ENCODE measurements at places on chromosomes 11 and 22.

DNA sequence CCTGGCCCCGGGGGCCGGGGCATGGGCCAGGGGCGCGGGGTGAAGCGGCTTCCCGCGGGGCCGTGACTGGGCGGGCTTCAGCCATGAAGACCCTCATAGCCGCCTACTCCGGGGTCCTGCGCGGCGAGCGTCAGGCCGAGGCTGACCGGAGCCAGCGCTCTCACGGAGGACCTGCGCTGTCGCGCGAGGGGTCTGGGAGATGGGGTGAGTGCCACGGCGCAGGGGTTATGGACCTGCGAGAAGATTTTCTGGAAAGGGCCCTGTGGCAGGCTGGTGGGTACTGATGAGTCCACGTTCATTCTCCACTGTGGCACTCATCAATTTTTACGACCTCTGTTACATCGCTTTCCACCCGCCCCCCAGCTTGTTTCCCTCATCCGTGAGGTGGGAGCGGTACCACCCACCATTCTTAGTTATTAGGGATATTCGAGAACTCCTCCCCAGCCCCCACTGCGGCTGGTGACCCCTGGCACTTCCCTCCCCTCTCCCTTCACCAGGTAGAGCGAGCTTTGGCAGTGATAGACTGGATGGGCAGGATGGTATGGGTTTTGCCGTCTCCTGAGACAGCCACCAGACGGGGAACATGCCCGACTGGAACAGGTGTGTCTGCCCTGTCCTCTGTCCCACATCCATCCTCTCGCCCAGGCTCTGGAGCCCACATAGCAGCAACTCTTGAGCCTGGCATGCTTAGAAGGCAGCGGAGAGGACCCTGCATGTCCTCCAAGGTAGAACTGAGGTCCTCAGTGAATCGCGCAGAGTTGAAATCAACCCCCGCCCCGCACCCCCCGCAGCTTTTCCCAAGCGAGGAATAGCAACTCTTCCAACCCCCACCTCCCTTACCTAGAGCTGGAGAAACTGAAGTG lies 562 bp downstream of the DGAT2 start:
- no peak for DNase-seq

GRCh38 chr11:73215191-73216134 lies 2.6 kb upstream of the P2RY2 start:
- no peak for DNase-seq

DNA sequence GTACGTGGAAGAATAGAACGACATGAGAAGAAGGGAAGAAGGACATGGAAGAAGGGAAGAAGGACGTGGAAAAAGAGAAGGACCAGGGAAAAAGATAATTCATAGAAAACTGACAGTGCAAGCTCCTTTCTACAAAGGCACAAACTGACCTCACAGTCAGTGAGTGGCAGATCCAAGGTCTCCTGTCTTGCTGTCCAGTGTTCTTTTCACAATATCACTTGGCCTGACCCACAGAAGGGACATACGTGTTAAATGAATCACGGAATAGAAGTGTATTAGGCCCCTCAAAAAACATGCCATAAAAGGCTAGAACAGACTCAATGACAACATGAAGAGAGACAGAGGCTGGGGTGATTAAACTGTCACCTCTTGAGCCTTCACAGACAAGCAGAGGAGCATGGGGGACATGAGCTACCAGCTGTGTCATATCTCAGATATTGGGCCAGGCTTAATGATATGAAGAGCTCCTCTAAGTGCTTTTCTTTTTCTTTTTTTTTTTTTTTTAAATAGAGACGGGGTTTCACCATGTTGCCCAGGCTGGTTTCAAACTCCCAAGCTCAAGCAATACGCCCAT lies 4.6 kb downstream of the ASCC2 start:
- no peak for DNase-seq

DNA sequence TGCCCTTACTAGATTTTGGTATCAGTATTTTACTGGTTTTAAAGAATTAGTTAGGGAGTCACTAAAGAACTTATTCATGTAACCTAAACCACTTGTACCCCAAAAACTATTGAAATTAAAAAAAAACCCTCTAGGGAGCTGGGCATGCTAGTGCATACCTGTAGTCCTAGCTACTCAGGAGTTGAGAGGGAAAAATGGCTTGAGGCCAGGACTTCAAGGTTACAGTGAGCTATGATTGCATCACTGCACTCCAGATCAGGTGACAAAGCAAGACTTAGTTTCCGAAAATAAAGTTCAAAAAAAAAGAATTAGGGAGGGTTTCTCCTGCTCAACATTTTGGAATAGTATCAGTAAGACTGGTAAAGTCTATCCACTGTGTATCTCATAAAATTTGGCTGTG lies 364.4 kb upstream of the LUZP2 start:
- DNase-seq, result no peak

DNA sequence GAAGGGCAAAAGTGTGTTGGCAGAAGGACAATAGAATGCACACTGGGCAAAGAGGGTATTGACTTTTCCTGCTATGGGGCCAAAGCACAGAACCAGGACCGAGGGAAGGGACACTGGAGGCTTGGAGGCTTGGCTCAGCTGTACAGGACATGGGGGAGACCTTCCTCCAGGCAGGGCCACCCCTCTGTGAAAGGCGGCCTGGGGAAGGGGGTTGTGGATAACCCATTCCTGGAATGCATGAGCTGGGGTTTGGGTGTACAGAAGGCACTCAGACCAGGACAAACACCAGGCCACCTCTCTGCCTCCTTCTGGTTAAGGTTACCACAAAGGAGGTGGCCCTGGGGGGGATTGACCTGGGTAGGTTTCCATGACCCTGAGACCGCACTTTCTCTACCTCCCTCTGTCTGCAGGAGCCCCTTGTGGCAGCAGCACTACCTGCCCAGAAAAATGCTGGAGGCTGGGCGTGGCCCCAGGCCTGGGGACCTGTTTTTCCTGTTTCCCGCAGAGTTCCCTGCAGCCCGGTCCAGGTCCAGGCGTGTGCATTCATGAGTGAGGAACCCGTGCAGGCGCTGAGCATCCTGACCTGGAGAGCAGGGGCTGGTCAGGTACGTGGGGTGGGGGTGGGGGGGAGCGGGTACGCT lies 9.6 kb downstream of the P2RY2 start:
- DNase-seq, result no peak

GRCh38 chr22:35308480-35309021 lies 8.9 kb downstream of the TOM1 start:
- no peak for DNase-seq

DNA sequence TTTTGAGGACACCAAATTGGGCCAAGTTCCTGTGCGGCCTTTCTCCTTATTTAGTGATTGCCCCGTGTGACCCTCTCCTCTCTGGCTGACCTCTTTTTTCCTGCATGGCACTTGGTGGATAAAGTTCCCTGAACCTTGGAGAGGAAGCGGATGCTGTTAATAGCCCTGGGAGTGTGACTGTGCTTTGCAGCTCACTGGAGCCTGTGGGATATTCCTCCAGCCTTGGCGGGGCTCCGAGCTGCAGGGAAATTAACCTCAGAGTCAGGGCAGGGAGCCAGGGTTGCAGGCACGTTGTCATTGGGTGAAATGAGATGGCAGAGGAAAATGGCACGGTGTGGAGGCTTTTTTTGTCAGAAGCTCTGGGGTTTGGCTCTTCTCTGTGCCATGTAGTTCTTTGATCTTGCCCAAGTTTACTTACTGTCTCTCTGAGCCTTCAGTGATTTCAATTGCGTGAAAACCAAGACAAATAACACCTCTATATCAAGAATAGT lies 965 bp downstream of the OR9Q1 start:
- no peak for DNase-seq

DNA sequence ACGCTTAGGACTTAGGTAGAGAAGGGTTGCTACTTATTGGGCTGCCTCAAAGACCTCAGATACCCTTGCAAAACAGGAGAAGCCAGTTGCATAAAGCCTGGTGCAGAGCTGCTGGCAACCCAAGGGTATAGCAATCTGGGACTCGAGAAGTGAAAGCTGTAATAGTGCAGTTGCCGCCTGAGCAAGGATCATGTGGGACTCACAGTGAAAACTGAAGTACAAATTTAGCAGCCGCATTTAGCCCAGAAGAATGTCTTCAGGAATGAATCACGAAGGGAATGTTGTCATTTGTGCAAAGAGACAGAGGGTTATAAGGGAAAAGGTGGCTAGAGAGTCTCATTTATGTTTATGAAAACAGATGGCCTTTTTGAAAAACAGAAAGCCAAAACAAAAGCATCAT lies 267.2 kb downstream of the TENM4 start:
- no peak for DNase-seq

DNA sequence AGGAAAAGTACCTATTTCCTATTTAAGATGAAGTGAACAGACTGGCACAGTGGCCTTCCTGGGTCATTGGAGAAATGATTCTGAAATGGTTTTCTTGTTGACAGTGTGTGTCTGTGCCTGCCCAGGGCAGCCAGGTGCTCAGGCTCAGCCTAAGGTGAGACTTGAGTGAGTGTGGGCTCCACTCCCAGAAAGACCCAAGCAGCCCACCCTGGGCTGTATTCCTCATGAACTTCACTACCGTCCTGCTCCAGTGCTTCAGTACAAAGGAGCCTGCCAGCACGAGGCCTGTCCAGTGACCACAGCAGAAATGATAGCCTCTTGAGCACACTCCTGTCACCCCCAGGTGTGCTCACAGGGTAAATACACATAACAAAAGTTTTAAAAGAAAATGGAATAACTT lies 49.5 kb downstream of the GAB4 start:
- DNase-seq, result no peak

GRCh38 chr11:111179184-111179910 lies 66.2 kb upstream of the POU2AF2 start:
- DNase-seq, result peak; percentile 61

DNA sequence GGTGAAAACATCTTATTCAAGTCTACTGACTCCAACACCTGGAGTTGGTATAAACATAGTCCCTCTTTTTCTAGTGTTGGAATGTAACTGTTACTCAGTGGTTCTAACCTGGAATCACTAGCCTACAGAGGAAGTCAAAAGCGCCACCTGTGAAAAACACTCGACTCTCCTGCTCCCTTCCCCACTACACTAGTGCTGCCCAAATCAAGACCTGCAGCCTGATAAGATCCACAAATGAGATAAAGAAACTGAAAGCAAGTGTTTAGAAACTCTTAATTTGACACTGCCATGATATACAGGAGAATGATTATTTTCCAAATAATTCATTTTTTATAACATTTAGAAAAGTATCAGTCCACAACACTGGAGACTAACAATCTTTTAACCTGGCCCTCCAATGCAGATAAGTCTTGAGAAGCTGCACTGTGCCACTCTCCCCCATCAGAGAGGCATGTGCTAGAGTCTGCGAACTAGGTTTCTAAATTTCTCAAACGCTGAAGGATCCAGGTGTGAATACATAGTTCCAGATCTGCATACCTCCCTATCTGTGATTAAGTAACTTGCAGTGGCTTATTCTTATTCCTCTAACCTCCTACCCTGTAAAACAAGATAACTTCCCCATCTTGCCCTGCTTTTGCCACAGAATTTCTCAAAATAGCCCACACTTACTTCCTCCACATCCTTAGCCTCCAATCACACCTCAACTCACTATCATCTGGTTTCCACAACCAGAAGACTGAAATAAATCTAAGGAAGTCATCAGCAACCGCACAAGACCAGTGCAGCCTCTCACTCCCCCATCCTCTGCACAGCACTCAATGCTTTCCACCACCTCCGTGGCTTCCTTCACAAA lies 88.1 kb downstream of the RRAS2 start:
- peak; percentile 56 for DNase-seq

DNA sequence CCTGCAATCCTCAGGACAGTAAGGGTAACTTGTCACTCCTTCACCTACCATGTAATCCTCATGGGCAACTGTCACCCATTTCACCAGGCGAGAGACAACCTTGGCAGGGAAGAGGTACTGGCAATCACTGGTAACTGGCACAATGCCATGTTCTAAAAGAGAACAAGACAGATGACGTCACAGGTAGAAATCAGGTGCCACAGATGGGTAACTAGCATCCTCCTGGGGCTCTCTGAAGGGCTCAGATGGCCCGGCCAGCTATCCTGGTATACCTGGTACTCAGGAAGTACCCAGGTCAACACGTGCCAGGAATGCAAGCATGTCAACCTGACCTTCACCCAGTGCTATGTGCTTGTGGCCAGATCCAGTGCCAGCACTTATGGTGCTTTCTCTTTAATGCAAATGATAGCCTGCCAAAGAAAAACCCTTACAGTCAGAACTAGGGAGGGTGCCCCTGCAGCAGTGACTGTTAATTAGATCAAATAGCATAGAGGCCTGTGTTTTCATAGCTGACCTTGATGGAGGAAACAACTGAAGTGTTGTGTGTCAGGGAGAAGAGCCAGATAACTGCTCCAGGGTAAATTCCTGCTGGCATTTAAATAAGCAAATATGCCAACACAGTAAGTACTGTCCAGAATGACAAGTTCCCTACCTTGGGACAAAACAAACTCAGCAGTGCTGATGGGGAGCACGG lies 36.2 kb downstream of the THOC5 start:
- no peak for DNase-seq

DNA sequence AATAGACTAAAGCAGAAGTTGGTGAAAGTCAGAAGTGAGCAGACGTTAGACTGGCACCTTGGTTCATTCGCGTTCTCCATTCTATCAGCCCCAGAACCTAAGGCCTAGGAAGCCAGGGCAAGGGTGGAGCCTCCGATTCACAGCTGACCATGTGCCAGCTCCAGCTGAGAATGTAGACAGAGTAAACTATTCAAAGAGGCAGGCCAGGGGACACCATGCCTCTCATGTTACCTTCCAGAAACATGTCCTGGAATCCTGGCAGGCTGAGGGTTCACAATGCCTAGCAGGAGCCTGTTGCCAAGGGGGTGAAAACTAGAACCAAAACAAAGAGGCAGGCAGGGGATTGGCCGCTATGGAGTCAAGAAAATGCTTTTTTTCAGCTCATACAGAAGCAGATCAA lies 224.4 kb upstream of the POU2AF2 start:
- no peak for DNase-seq

GRCh38 chr11:26011474-26011873 lies 320.5 kb upstream of the ANO3 start:
- DNase-seq, result no peak

- no peak for DNase-seq
Measured at GRCh38 chr11:65516135-65516968, 8.5 kb upstream of the SCYL1 start.

DNA sequence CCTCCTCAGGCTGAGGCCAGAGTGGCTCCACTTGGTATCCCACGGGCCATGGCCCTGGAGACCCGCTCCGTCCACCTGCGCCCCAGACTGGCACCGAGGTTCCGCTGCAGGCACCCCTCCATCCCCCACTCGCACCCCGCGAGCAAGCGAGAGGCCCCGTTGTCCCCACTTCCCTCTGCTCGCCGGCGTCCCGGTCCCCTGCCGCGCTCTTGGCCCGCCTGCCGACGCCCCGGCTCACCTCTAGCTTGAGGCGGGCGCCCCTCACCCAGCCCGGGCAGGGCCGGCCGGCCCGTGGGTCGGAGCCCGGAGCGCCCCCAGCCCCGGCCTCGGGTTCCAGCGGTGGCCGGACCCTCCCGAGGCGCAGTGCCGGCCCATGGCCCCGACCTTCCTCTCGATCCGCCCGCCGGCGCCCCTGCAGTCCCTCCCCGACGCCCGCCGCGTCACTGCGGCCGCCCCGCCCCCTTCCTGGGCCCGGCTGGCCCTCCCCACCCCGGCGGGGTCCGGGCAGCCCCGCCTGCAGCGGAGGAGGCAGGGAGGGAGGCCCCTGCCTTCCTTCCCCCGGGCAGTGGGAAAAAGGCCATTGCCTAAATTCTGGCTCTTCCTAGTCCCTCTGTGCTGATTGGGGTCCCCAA lies at the start of gene PITPNM1:
Gene PITPNM1, minus strand, starts transcription at position 414 of the 632 bp plus-strand sequence. CDS start 1,183 bp downstream, outside the sequence.
- DNase-seq, result no peak

- no peak for DNase-seq
Measured at GRCh38 chr22:16932577-16932976, 75.4 kb downstream of the GAB4 start.

- DNase-seq, result no peak
Measured at GRCh38 chr11:128331317-128331716, 256.0 kb downstream of the ETS1 start.

- no peak for DNase-seq
Measured at GRCh38 chr11:63909591-63910506, 7.1 kb downstream of the RCOR2 start.

GRCh38 chr22:31449506-31449905 lies 40.1 kb downstream of the EIF4ENIF1 start:
- DNase-seq, result no peak
